ENCODE measurements at places on chromosomes 11 and 22.

- DNase-seq = no peak
Measured at GRCh38 chr11:32326522-32326921, 108.8 kb downstream of the WT1 start.

- no peak for DNase-seq
Measured at GRCh38 chr11:586376-587316, 10.4 kb downstream of the PHRF1 start.

DNA sequence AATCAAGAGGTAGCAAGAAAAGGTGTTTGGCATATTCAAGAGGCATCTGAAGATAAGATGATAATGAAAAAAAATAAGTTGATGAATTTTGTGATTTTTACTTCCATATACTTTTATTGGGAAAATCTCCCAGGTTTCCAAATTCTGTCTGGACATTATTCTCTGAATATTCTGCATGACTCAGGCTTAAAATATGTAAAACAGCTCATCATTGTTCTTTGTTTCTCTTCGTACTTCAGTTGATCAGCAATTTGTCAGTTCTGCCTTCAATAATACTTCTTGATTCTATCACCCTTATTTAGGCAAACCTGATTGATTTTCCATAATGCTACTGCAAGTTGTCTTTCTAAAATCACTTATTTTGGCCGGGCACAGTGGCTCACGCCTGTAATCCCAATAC is 30.2 kb downstream of the GTF2H1 start:
- no peak for DNase-seq

GRCh38 chr22:19150482-19151328 is 613 bp upstream of the GSC2 start:
- DNase-seq = no peak

GRCh38 chr11:10443721-10444235 is 11.3 kb upstream of the AMPD3 start:
- no peak for DNase-seq

Measured in GM12891 (cell line).